WTC11 (cell line): ENCODE measurements at places on chromosomes 1 and 21.
A peak's percentile ranks its signal among the peaks of the same experiment; 100 is the strongest.

- no peaks in the 10 kb centered on the region for H3K27me3 ChIP-seq
- H3K27ac ChIP-seq, result 0 out of 2 replicates have a peak overlapping the region, but pooled peaks have one; percentile 27
- H3K4me1 ChIP-seq, result peaks cover 9% of the 10 kb centered on the region
- peaks cover 19% of the 10 kb centered on the region for H3K36me3 ChIP-seq
- no peak for DNase-seq
- peak overlapping the region; percentile 92 for H3K4me3 ChIP-seq
Observed at GRCh38 chr1:37858931-37859506, 373 bp downstream of the MTF1 start.

DNA sequence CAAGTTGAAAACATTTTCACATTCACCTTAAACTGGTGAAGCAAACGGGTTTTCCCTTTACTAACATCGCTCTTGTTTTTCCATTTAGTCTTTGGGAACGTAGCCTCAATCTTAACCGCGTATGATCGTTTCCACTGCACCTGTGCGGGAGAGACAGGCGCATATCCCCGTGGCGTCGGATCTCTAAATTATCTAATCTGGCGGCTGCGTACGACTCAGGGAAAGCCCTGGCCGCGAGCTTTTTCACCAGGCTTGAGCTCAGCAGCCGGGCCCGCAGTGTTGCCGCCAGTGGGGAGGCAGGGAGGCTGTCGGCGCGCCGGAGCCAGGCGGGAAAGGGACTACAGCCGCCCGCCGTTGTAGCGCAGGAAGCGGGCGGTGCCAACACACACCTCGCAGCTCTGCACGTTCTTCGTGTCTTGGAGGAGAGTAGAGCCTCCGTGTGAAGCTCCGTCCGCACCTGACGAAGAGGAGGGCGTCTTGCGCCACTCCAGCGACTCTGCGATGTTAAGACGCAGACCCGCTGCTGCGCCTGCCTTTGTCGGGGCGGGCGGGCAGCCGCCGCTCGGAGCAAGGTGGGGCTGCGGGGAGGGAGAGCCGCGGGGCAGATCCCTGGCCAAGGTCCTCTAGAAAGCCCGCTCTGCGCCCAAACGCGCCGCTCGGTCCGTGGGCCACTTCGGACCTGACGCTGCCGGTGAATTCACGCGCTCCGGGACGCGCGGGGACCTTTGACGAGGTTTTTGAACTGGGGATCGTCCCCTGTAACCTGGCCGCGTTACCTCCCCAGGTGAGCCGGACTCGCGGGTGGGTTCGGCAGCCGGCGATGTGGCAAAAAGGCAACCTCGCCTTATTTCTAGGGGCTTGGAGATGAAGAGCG lies 18.5 kb upstream of the TBX15 start:
- peaks cover 100% of the 10 kb centered on the region for H3K27me3 ChIP-seq
- H3K4me3 ChIP-seq, result peak overlapping the region; percentile 65

DNA sequence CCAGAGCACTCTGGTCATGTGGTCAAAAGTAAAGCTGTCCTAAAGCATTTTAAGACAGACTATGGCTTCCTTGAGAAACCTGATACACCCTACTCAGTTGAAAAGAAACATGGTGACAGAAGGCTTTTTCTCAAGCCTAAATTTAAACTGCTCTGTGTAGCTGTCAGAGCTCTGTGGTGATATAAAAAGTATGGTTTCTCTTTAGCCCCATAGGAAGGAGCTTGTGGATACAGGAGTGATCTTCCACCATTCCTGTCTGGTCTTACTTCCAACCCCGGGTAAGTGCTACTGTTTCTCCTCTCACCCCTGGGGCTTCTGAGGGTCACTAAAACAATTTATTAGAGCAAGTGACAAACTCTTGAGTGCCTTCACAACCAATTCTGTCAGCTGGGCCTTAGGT lies 8.5 kb downstream of the TP53BP2 start:
- DNase-seq, result no peak
- no peak overlapping the region for H3K27ac ChIP-seq
- 0 out of 2 replicates have a peak, but pooled peaks cover 4% of the 10 kb centered on the region for H3K36me3 ChIP-seq
- no peaks in the 10 kb centered on the region for H3K27me3 ChIP-seq
- H3K4me1 ChIP-seq, result peaks cover 28% of the 10 kb centered on the region
- no peak overlapping the region for H3K4me3 ChIP-seq

DNA sequence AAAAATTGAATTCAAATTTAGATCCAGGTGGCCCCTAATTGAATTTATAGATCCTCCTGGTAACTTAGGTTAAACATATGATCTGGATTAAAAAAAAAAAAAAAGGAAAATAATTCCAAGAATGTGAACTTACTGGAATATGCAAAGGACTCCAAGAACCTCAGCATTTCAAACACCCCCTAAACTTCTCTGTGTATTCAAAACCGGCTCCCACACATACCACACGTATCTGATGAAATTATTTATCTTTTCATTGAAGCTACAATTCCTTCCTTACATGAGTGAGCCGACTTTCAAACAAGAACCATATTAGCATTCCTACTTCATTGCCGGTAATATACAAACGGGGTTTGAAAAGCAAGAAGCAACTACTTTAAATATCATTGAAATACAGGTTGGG lies 61.4 kb upstream of the FMN2 start:
- no peak overlapping the region for H3K4me3 ChIP-seq
- no peak overlapping the region for H3K27ac ChIP-seq
- no peaks in the 10 kb centered on the region for H3K36me3 ChIP-seq
- no peak for DNase-seq

DNA sequence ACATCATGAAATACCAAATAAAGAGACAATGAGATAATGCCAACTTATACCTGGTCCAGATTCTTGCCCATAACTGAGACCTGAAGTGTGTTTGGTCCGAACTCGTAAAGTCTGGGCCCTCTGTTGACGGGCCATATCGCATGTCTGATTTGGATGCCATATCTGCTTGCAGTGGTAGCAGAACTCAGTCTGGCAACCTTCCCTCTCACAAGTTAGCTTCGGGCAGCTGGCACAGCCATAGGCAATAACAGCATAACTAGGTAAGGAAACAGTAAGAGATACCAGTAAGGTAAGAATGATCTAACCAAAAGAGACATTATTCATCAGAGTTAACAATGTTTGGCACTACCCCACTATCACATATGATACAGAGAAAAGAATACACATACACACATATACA lies 15.1 kb downstream of the RNF19B start:
- H3K36me3 ChIP-seq, result peaks cover 19% of the 10 kb centered on the region
- no peak overlapping the region for H3K4me3 ChIP-seq
- no peak for DNase-seq
- no peaks in the 10 kb centered on the region for H3K27me3 ChIP-seq

GRCh38 chr1:35863881-35864625 lies 19.0 kb upstream of the AGO1 start:
- no peak for DNase-seq
- no peaks in the 10 kb centered on the region for H3K27me3 ChIP-seq
- no peaks in the 10 kb centered on the region for H3K36me3 ChIP-seq
- no peak overlapping the region for H3K4me3 ChIP-seq

GRCh38 chr1:155531624-155532023 lies 31.0 kb downstream of the ASH1L start:
- peaks cover 3% of the 10 kb centered on the region for H3K36me3 ChIP-seq
- no peak overlapping the region for H3K4me3 ChIP-seq
- H3K27me3 ChIP-seq, result no peaks in the 10 kb centered on the region
- DNase-seq, result no peak

GRCh38 chr1:33586106-33586505 lies 113.7 kb downstream of the ZSCAN20 start:
- H3K27me3 ChIP-seq, result no peaks in the 10 kb centered on the region; the same call in 1 of the 2 replicates
- H3K36me3 ChIP-seq, result no peaks in the 10 kb centered on the region; the same call in 1 of the 2 replicates
- no peak for DNase-seq
- no peak overlapping the region for H3K4me3 ChIP-seq
- H3K27ac ChIP-seq, result no peak overlapping the region

DNA sequence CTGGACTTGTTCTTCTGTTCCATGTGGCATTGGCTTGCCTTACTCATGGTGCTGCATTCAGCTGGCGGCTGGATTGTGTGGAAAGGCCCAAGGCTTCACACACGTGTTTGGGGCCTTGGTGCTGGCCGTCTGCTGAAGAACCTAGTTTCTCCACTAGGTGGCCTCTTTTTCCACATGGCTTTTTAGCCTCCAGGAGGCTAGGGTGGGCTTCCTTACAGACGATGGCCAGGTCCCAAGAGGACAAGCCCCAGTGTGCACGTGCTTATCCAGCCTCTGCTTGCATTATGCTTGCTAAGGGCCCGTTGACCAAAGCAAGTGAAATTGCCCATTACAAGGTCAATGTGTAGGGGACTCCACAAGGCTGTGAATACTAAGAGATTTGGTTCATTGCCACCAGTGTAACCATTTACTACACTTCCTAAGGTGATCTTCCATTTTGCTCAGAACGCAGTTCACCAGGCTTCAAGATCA lies 47.5 kb upstream of the FOXO6 start:
- no peaks in the 10 kb centered on the region for H3K36me3 ChIP-seq
- no peak overlapping the region for H3K4me3 ChIP-seq
- peak; percentile 59 for DNase-seq
- peaks cover 10% of the 10 kb centered on the region for H3K27me3 ChIP-seq
- no peak overlapping the region for H3K27ac ChIP-seq

DNA sequence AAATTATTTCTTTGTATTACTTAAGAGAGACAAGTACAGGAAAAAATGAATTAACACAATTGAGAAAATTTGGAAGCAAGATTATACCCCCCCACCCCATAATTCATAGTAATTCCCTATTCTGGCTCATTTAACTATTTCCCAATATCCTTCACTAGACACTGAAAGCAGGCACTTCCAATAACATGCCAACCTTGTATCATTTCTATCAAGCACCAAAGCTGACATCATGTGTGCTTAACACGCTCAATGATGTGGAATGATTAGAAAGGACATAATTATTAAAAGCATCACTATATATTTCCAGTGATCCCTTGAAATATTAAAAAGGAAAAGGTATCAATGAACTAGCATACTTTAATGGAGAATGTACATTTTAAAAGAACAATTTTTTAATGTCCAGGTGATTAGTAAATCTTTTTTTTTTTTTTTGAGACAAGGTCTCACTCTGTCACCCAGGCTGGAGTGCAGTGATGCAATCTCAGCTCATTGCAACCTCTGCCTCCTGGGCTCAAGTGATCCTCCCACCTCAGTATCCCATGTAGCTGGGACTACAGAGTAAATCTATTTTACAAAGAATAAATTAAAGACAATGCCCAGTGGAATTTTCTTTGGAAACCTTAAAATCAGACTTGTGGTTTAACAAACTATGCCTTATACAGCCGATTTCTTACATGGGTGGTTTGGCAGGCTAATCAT lies 443.9 kb downstream of the DSCAM start:
- no peak overlapping the region for H3K27ac ChIP-seq
- H3K4me1 ChIP-seq, result no peaks in the 10 kb centered on the region
- H3K4me3 ChIP-seq, result no peak overlapping the region
- H3K36me3 ChIP-seq, result no peaks in the 10 kb centered on the region

- H3K27me3 ChIP-seq, result peaks cover 63% of the 10 kb centered on the region
- H3K36me3 ChIP-seq, result no peaks in the 10 kb centered on the region
- peak within 1 kb of the TSS; percentile 49; the same call in 1 of the 2 replicates for H3K27ac ChIP-seq
- H3K4me1 ChIP-seq, result peaks cover 63% of the 10 kb centered on the region
- DNase-seq, result peak; percentile 99
Observed at GRCh38 chr1:212608392-212608958, at the start of gene ATF3. ATF3 (plus strand) TSS chr1:212608761; CDS start chr1:212615022, 6,261 bp downstream.

GRCh38 chr1:203308328-203308922 lies 3.1 kb downstream of the BTG2 start:
- peaks cover 58% of the 10 kb centered on the region for H3K4me1 ChIP-seq
- peaks cover 97% of the 10 kb centered on the region for H3K27me3 ChIP-seq
- peaks cover 7% of the 10 kb centered on the region for H3K36me3 ChIP-seq
- DNase-seq, result no peak
- peak overlapping the region; percentile 79 for H3K4me3 ChIP-seq

DNA sequence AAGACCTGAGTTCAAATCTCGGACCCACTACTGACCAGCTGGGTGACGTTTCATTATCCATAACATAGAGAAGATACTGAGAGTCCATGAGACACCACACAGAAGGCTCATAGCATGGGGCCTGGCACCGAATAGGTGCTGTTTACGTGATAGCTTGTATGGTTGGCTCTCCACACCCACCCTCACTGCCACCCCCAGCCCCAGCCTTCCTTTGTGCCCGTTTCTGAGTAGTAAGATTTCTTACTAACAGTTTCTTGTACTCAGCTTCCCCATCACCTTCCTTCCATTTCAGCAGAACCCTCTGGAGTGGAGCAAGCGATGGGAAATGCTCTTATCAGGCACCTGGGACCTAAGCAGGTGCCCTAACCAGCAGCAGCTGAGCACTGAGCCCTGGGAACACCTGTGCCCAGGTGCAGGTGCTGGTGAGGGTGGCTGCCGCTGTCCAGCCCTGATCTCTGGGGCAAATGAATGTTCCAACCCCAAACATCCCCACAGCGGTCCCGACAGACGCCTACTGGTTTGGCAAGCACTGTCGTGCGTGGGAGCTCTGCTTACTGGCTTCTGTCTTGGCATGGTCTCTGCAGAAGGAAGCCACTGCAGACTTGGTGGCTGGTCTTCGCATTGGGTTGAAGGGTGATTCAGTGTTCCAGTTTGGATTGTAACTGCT lies 225.4 kb downstream of the CAMTA1 start:
- no peaks in the 10 kb centered on the region for H3K36me3 ChIP-seq
- no peaks in the 10 kb centered on the region for H3K4me1 ChIP-seq

DNA sequence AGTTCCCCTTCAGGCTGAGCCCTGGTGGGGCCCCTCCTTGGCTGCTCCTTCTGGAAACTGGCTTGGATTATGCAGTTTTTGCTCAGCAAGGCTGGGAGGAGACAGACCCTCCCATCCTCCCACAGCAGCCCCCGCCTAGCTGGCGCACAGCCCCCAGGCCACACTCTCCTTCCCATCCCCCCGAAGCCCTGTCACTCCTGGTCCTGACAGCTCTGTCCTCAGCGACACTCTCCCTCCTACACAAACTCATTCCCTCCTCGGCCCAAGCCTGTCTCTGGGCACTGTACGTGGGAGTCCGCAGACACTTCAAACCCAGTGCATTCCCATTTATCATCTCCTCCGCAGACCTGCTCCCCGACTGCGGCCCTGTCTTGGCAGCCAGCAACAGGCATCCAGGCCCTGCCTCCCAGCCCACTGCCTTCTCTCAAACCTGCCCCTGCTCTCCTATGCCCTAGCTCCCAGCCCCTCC lies 25.0 kb upstream of the EPHB2 start:
- DNase-seq, result no peak
- no peak overlapping the region for H3K4me3 ChIP-seq
- no peaks in the 10 kb centered on the region for H3K36me3 ChIP-seq
- no peak overlapping the region for H3K27ac ChIP-seq
- no peaks in the 10 kb centered on the region for H3K27me3 ChIP-seq

- peaks cover 6% of the 10 kb centered on the region for H3K27me3 ChIP-seq
- peaks cover 15% of the 10 kb centered on the region for H3K36me3 ChIP-seq
- DNase-seq, result no peak
Observed at GRCh38 chr1:228850141-228851100, 115.1 kb downstream of the RHOU start.

DNA sequence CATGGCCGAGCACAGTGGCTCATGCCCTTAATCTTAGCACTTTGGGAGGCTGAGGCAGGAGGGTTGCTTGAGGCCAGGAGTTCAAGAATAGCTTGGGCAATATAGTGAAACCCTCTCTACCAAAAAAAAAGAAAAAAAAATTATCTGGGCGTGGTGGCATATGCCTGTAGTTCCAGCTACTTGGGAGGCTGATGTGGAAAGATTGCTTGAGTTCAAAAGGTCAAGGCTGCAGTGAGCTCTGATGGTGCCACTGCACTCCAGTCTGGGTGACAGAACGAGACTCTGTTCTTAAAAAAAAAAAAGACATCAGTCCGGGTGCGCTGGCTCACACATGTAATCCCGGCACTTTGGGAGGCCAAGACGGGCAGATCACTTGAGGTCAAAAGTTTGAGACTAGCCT lies 251.2 kb upstream of the CACYBP start:
- no peak overlapping the region for H3K27ac ChIP-seq
- H3K36me3 ChIP-seq, result no peaks in the 10 kb centered on the region
- DNase-seq, result no peak
- H3K27me3 ChIP-seq, result no peaks in the 10 kb centered on the region
- H3K4me1 ChIP-seq, result peaks cover 6% of the 10 kb centered on the region; the same call in 1 of the 2 replicates
- H3K4me3 ChIP-seq, result no peak overlapping the region
